CD4-positive, alpha-beta T cell treated with Interleukin-4 for 4 hours (primary cell): ENCODE measurements at places on chromosomes 5 and 9.

DNA sequence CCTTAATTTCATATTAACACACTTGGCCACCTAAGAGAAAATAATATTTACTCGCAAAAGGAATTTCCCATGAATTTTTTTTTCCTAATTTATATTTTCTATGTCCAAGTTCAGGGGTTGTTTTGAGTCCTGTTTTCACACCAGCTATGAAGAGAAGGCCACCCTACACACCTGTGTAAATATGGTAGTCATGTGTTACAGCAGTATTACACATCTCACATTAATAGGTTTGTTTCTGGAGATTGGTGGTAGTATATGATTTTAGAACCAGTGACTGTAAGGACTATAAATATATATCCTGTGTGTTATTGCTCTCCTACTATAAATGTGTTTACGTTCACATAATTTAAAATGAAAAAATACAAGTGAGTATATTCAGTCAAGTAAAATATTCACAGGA is 147.5 kb downstream of the PAM start:
- DNase-seq, result no peak

- no peak for DNase-seq
These were observed 27.8 kb downstream of the ROPN1L start for GRCh38 chr5:10469253-10470050.

DNA sequence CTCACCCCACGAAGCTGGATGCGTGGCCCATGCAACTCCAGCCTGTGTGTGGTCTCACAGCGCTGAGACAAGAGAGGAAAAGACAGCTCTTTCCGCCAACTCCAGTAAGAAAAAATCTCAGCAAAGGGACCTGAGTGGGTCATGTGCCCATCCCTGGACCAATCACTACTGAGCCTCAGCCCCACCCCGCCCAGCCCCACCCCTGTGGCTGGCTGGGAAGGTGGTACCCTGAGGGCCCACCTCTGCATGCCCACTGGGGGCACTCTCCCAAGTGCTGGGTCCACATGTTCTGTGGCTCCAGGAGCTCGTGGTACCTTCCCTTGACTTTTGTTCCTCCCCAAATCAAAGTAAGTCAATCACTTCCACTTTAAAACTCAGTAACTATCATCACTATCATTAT is 105.1 kb upstream of the SMIM23 start:
- no peak for DNase-seq

GRCh38 chr5:178381921-178382695 is 149.5 kb upstream of the PHYKPL start:
- DNase-seq, result no peak

DNA sequence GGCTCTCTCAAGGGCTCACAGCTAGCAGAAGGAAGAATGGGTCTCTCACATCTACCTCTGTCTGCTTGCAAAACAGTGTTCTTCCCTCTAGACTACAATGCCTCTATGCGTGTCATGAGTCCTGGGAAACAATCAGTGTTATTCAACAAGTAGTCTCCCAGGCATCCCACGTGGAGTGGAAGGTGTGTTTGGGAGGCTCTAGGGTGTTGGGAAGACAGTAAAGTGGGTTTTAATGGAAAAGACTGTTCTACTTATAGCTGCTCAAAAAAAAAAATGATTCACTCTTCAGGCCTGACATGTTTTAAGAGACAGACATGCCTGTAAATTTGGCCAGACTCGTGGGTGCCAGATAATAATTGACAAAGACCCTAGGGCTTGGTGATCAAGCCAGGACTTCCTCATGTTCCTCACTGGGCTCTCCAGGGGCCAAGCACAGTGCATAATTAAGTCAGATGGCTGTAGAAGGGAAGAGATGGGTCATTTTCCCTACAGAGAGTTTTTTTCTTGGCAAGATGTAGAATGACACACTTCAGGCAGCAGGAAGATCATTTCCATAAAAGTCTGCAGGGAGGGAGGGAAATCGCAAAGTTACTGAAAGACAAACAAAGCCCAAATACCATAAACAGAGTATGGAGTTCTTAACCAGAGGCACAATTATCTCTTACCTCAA is 246.4 kb downstream of the ACTL7B start:
- no peak for DNase-seq

- DNase-seq, result no peak
These were observed 89.7 kb upstream of the PCSK1 start for GRCh38 chr5:96522635-96523355.

DNA sequence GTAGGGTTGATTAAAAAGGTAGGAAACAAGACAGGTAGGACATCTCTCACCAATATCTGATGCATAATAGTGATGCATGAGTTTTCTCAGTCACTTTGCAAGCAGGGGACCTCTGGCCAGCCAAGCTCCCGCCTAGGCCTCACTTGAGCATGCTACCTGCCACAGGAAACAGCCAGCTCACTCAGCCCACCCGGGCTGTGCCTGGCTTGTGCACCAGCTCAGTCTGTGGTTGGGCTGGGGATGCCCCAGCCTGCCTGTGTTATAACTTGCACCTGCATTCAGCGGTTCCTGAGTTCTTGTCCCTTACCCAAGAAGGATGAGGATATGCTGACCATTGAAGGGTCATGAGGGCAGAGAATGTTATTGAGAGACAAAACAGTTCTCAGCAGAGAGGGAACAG is 172.8 kb upstream of the PLCXD3 start:
- DNase-seq, result no peak

DNA sequence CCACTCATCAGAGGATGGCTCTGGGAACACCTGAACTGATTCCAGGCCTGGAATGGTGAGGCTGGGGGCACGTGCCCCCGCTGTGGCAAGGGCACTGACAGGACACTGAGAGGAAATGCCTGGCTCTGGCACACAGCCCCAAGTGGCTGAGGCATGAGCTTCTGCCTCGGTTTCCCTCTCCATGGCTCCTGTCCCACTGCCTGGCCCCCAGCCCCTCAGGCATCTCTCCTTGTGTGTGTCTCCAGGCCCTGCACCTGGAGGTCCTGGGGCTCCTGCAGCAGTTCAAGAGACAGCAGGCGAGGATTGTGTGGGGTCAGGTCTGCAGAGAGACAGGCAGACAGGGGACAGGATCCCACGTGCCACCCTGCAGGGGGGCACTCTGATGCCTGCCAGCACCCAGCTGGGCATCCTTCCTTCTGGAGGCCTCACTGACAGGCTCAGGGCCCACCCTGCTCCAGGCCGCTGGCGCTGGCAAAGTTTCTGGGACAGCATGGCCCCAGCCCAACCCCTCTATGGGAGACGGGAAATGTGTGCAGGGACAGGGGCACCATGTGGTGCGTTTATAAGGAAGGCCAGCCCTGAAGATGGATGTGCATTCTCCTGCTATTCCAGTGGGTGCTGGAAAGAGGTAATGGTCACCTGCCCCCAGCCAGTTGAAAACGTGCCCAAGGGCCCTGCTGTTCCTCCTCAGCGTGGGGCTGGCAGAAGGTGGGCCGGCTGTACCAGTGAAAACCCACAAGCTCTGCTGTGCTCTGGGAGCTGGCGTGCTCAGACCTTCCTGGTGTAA is 66.0 kb downstream of the RASGEF1C start:
- no peak for DNase-seq

- DNase-seq, result no peak
These were observed 91.2 kb downstream of the ZNF474 start for GRCh38 chr5:122220511-122220910.

- DNase-seq, result no peak
These were observed 52.3 kb downstream of the RGMB start for GRCh38 chr5:98825582-98826375.

DNA sequence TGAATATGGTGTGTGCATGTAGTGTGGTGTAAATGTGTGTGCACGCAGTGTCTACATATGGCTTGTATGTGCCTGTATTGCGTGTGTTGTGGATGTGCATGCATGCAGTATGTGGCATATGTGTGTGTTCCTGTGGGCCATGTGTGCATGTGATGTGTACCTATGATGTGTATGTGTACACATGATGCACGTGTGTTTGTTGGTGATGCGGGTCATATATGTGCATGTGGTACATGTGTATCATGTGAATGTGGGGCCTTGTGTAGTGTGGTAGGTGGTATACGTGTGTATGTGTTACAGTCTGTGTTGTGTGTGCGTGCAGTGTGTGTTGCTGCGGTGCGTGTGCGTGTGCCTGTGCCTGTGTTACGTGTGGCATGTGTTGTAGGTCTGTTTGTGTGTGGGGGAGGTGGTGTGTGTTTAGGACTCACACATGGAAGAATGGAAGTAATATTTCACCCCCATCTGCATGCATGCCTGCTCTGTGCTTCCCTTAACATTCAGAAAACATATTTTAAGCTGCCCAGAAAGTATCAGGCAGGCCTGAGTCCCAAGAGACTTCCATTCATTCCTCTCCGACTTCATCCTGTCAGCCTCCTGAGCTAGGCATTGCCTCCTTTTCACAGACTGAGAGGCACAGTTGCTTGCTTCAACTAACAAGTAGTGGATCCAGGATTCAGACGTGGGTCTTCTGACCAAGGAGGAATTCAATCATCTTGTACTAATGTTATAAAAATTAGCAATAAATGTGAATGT is 55.4 kb upstream of the RUFY1 start:
- DNase-seq, result no peak

- no peak for DNase-seq
These were observed 19.6 kb downstream of the TNC start for GRCh38 chr9:115098226-115098965.

DNA sequence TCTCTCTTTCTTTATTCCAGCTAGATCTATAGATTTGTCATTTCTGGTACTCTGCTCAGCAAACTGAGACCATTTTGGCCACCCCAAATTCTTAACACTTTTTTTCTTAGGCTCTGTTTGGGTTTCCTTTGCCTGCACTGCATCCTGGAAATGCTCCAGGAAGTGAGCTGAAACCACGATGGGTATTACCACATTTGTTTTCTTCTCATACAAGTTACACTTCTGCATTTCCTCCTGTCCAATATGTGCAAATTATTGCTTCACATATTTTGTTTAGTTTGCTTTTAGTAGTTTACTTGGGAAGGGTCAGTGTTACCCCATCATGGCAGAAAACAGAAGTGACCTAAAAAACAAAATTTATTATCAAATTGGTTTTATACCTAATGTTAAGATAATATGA is 498.6 kb upstream of the GRIN3A start:
- DNase-seq, result no peak

DNA sequence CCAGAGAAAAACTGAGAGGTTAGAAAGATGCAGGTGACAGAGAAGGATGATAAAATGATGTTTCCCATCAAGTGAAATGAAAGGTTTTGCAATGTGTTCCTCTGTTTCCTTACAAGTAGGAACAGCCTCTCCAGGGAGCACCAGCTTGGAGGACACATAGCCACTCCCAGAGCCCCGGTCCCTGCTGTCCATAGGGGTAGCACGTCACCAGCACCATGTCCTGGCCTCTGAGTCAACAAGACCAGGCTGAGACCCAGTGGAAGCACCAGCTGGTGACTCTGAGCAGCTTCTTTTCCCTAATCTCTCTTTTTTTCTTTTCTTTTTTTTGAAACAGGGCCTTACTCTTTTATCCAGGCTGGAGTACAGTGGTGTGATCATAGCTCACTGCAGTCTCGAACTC is 19.4 kb upstream of the HMCN2 start:
- DNase-seq, result no peak

- DNase-seq, result no peak
These were observed 1.8 kb downstream of the SQSTM1 start for GRCh38 chr5:179822444-179822990.

DNA sequence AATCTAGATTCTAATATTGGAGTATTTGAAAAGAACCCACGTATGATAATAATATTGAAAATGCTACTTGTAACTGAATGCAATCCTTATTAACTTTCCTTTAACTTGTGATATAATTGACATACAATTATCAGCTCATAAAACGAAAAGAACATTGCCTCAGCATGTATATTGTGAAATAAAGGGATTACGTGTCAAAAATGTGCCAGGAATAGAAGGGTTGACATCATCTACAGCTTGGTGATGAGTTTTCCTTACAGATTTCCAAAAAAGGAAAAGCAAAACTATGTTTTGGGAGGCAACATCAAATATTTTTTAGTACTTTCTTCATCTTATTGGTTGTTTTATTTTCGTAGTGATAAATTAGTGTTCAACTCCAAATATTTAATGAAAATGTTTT is 266.0 kb upstream of the PTGER4 start:
- DNase-seq, result no peak

DNA sequence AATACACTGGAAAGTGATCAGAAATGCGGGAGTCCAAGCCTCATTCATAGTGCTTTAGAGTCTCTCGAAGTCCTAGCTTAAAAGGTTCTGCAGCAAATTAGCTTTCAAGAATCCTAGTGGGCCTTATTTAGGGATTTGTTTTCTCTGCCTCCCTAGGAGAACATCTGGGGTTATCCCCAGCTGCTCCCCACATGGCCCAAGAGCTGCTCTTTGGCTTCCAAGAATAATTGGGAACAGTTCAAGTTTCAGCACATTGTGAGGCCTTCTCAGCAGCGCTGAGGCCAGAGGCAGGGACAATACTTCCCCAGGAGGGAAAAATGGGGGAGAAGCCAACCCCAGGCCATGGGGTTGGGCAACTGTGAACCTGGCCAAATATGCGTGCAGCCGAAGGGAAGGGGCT is 108.7 kb downstream of the LIFR start:
- no peak for DNase-seq

GRCh38 chr5:35903631-35904203 is 34.7 kb downstream of the CAPSL start:
- DNase-seq, result no peak

- no peak for DNase-seq
These were observed 18.9 kb downstream of the TCF7 start for GRCh38 chr5:134133188-134133994.

GRCh38 chr9:20361229-20361628 is 261.1 kb downstream of the MLLT3 start:
- no peak for DNase-seq

- no peak for DNase-seq
These were observed 1.6 kb downstream of the ANXA6 start for GRCh38 chr5:151155775-151156506.

DNA sequence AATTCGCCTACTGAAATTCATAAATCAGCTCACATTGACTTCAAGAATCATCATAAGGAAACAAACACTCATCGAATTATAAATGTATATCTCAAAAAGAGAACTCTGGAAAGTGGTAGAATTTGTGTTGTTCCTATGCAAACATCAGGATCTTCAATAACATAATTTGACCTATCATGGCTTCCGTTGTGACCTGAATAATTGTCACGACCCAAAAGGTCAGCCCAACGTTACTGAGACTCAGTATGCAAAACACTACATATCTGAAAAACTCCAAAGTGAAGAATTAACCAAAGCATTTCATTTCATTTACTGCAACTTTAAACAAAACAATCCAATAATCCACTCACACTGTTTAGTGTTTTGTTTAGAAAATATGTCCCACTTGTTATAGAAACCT is 1.2 kb downstream of the RAPGEF6 start:
- no peak for DNase-seq
